ENCODE measurements at places on chromosomes 3 and 15.
A peak's percentile ranks its signal among the peaks of the same experiment; 100 is the strongest.

- no peak for DNase-seq
These were observed 671 bp upstream of the DCUN1D1 start for GRCh38 chr3:182981038-182981380.

DNA sequence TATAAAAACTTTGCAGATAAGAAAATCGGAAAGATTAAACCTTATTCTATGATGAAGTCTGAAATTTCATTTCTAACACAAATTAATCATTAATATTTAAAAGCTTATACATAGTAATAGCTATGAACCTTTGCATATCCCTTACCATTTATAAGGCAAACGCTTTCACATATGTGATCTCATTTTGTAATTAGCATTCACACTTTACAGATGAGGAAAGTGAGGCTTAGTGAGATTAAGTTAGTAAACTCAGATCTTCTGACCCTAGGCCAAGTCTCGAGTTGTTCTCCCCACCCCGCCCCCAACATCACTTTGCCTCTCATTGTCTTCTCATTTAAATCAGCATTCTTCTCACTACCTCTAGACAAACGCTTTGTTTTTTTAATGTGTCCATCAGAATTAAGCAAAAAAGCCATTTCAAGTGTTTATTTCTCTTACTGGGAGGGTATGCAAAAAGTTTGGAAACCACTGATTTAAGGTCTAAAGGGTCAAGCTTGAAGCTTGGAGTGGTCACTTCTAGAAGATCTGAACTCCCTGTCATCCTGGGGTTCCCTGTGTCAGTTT is 172.9 kb upstream of the BCL6 start:
- DNase-seq: no peak

GRCh38 chr3:30260762-30261161 is 345.6 kb upstream of the TGFBR2 start:
- no peak for DNase-seq

DNA sequence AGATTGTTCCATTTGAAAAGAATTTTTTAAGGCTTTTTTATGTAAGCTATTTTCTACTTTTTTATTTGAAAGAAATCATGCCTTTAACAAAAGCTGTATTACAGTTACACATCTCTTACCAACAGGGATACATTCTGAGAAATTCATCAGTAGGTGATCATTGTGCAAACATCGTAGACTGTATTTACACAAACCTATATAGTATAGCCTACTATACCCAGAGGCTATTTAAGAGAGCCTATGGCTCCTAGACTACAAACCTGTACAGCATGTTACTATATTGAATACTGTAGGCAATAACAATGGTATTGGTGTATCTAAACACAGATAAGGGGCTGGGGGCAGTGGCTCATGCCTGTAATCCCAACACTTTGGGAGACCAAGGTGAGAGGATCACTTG is 43.1 kb downstream of the PEAK1 start:
- DNase-seq: no peak

- DNase-seq: no peak
These were observed 40.2 kb downstream of the TRANK1 start for GRCh38 chr3:36904641-36905040.

- no peak for DNase-seq
These were observed 11.0 kb upstream of the ARL14 start for GRCh38 chr3:160665784-160666526.

GRCh38 chr15:93188236-93188635 is 99.2 kb upstream of the RGMA start:
- DNase-seq: no peak

DNA sequence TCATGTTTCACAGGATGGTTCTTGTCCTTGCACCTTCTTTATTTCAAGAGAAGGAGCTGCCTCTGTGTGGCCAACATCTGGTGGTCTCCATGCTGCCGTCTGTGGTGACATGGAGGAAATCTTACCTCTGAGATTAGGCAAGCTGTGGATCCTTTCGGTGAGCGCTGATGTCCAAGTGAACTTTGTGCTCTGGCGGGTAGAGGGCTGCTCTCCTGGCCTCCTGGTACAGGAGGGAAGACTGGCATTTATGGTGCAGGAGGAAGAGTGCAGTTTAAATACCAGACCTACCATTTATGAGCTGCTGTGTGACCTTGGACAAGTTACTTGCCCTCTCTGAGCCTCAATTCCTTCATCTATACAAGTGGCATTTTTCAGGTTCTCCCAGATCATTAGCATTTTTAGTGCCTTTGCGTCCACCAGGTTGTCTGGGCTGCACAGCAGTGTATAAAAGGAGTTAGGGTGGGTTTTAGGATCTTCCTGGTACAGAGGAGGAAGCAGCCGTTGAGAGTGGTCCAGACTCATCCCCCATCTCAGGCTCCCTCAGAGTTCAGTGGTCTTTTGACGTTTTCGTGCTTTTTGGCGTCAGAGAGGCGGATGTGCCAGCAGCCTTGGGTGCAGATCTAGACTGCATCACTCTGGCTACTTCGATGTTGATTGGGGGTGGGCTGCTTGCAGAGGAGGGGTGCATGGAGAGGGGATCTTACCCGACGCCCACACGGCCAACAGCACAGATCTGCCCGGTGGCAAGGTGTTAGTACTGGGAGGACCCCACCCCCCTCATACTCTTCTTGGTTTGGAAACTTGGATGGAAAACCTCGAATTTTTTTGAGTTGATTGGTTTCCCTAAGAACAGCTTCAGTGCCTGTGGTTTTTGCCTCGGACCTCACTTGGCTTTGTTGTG is 162.2 kb downstream of the ITPR1 start:
- no peak for DNase-seq

DNA sequence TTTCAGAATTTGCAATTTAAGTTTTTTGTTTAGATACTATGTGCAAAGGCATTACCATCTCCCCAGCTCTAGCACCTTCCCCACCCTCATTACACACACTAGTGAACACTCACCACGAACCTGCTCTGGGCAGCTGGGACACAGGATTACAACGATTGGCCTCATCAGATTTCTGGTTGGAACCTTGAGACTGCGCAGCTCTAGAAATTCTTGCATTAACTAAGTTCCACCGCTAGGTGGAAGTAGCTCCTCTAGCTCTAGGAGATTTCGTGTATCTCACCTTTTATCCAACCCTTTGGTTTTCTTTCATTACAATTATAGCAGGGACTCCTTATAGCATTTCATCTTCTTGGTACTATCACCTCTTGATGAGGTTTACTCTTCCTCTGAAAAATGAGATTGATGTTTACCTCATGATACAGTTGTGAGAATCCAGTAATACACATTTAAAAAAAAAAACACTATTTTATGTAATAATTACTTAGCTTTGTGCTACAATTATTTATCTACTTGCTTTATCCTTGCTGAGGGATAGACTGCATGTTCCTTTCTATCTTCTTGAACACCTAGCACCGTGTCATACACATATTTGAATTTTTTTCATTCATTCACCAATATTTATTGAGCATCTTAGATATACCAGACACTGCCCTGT is 28.7 kb upstream of the PLOD2 start:
- no peak for DNase-seq

GRCh38 chr3:120983841-120984240 is 75.8 kb downstream of the STXBP5L start:
- no peak for DNase-seq

GRCh38 chr3:24985668-24986067 is 442.4 kb upstream of the RARB start:
- DNase-seq: no peak

- DNase-seq: peak; percentile 70
These were observed 206.8 kb downstream of the MAGI1 start for GRCh38 chr3:65831733-65832425.

DNA sequence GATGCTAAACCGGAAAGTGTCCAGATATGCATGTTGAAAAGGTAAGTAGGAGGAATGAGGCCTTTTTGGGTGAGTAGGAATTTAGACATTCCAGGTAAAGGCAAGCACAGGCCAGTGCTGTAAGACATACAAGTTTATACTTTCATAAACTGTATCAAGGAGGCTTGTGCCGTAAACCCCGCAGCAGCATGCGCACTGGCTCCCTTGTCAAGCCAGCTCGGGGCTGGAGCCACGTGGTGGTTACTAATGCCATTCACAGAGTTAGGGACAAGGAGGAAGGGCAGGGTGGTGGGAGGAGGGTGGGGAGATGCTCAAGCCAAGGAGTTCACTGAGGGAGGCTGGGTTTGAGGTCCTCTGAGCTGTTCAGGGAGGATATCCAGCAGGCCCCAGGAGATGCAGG is 35.8 kb downstream of the PLD1 start:
- DNase-seq: no peak

DNA sequence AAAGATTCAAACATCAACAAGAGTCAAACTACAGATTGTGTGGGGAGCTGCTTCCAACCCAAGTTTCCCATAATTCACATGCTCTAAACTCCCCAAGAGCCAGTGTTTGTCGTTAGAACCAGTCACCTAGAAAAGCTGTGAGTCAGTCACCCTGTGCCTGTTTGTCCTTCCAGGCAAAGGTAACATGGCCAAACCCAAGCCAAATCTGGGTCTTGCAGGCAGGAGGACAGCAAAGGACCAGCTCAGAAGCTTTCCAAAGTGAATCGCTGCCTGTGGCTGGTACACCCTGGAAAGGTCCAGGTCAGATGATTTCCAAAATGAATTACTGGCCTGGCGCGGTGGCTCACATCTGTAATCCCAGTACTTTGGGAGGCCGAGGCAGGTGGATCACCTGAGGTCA is 251.5 kb downstream of the FAM43A start:
- DNase-seq: no peak

- DNase-seq: no peak
These were observed 81.6 kb upstream of the CHMP2B start for GRCh38 chr3:87145553-87145952.

GRCh38 chr3:143127801-143128200 is 8.2 kb downstream of the CHST2 start:
- DNase-seq: no peak

DNA sequence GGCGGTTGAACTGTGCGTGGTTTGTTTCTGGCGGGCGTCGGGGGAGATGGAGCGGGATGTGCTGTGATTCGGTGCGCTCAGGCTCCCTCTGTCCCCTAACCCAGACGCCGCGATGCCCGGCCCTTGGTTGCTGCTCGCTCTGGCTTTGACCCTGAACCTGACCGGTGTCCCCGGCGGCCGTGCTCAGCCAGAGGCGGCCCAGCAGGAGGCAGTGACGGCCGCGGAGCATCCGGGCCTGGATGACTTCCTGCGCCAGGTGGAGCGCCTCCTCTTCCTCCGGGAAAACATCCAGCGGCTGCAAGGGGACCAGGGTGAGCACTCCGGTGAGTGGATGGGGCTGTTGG is 1.2 kb downstream of the TRH start:
- no peak for DNase-seq

DNA sequence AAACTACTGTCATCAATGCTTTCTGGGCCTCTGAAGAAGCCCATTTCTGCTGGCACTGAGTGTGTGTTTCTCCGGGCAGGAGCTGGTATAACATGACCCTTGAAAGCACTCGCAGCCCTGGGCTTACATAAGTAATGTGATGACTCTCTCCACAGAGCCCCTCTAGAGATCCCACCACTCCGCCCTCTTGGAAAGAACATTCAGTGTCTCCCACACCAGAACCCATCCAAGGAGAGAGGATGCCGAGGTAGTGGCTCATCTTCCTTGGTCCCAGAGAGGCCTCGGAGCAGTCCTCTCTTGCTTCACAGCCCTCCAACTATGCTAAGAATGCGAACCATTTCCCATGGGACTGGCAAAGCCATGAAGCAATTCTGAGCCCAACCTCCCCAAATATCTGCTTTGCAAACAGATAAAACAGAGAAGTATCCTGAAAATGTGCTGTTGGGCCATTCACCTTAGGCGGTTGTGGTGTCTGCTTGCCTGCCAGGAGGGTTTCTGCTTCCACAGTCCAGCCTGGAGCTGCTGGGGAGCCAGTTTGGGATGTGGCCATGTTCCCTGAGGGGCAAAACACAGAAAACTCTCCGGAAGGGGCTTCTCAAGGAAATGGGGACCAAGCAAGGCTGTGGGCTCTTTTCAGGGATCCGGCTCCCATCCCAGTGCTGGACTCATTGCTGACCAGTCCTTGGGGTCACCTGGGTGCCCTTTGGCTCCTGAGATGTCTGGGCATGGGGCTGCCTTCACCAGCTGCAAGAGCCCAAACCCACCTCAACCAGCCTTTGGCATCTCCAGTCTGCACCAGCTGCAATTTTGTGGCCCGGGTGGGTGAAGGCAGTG is 47.3 kb downstream of the AMOTL2 start:
- peak; percentile 99 for DNase-seq

DNA sequence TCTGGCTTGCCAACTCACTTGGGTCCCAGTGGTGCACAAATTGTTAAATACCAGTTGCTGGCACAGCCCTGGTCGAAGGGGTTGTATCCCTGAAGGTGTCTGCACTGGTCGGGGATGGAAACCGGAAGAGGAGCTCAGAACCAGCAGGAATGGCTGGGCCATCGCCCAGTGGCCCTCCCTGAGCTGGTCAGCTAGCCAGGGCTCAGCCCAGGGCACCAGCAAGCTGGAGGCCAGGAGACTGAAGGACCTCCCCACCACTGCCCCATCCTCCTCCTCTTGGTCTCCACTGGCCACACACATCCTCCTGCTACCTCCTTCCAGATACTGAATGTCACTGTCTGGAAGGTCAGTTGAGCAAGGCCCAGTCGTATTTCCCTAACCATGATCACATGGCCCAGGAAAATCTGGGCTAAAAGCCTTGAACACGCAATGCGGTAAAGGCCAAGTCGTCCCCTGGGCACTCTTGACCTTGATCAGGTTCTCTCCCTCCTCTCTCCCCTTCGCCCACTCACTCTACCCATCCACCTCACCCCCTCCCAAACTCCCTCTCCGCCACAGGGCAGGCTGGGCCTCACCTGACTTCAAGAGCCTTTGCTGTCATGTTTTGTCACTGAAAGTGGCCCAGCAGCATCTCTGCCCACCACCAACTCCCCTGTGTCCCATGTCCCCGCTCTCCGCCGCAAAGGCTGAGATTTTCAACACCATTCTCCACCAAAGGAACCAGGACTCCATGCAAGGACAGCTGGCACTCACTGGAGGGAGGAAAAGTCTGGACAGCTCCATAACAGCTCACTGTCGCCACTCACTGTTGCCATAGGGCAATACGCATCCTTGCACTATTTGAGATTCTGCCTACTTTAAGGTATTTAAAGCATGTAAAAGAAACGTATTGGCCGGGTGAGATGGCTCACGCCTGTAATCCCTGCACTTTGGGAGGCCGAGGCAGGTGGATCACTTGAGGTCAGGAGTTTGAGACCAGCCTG is 12.1 kb downstream of the ZDHHC19 start:
- DNase-seq: no peak

DNA sequence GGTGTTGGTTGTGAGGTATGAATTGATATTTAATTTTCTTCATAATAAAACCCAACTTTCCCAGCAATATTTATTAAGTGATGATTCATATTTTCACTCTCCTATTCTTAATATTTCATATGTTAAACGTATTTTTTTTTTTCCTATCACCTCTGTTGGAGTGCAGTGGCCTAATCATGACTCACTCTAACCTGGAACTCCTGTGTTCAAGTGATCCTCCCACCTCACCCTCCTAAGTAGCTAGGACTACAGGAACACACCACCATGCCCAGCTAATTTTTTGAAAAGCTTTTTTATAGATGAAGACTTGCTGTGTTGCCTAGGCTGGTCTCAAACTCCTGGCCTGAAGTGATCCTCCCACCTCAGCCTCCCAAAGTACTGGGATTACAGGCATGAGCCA is 8.6 kb downstream of the PARP15 start:
- DNase-seq: no peak

- no peak for DNase-seq
These were observed 2.2 kb downstream of the NXPE3 start for GRCh38 chr3:101781166-101781565.
